ENCODE measurements at places on chromosomes 1 and 21.

DNA sequence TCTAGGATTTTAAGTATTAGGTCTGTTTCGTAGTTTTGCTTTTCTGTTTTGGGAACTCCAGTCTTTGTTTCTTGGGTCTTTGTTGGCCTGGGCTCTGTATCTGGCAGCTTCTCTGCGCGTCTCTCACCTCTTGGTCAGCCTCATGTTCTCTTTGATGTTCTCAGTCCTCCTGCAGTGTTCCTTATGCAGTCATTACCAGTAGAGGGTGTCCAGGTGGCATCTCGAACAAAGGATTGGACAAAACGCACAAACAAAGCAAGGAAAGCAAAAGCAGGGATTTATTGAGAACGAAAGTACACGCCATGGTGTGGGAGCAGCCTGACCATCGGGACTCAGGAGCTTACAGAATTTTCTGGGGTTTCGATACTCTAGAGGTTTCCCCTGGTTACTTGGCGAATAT, 133.7 kb upstream of the COL6A1 start:
- DNase-seq: no peak

GRCh38 chr1:204336421-204337035, 23.2 kb downstream of the PLEKHA6 start:
- DNase-seq: no peak

DNA sequence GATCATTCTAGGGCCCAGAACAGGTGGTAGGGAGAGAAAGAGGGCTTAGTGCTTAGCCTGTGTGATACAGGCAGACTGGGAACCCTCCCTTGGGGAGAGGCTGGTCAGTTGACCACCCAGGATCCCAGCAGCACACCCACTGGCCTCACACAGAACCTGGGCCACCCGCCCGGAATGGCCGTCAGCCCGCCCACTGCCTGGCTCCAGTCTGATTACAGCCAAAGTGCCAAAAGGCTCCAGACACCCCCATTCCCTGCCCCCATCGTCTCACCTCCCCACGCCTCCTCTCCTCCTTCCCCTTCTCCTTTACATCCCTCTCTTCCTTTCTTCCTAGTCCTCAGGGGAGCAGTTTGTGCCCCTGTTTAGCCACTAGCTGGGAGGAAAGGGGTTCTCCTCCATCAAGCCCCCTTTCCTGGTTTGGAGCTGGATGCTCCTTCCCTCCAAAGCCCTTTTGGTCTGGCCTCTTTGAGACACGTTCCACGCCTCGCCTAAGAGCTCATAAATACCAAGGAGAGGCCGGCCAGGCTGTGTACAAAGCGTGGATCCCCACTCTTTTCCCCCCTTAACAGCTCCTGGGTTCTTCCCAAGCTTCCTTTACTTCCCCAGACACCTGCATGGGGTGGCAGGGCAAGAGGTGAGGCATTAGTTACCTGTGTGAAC, 4.6 kb upstream of the WNT2B start:
- no peak for DNase-seq

- DNase-seq: no peak
Observed at GRCh38 chr1:79363430-79363829, 356.9 kb upstream of the ADGRL4 start.

DNA sequence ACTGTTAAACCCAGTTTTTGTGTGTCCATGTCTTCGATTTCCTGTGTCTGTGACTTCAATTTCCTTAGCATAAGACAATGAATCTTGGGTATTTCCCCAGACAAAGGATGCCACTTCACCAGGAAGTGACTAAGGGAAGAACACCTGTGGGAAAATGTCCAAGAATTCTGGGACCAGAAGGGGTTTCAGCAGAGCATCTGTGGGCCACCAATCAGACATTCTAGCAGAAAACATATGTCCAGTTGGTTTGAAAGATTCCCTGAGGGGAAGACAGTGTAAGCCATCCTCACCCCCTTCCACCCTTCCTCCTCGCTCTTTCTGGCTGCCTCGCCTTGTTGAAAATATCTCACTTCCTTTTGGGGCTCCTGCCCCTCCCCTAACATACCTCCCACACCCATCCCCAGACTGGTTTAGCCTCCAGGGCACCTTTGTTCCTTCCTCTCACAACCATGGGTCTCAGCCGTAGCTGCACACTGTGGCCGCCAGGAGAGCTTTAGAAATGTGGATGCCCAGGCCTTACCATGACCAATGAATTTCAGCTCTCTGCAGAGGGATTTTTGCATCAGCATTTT, 25.5 kb upstream of the IFNAR1 start:
- DNase-seq: peak; percentile 10

DNA sequence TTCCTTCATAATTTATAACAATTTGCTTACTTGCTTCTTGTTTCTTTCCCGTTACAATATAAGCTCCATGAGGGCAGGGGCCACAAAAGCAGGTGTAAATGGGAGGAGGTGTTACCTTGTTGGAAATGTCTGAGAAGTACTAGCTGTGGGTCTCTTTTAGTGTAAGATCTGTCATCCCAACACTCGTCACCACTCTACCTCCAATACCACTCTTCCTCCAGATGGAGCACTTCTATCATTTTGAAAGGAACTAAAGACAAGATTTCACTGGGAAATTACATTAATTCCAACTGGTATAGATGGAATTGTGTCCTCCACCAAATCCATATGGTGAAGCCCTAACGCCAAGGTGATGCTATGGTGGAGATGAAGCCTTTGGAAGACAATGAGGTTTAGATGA, 53.0 kb upstream of the CPLANE2 start:
- DNase-seq: no peak

GRCh38 chr1:41418857-41419583, 57.8 kb downstream of the FOXO6 start:
- DNase-seq: no peak

- no peak for DNase-seq
Observed at GRCh38 chr1:8963963-8964362, 18.3 kb downstream of the CA6 start.

DNA sequence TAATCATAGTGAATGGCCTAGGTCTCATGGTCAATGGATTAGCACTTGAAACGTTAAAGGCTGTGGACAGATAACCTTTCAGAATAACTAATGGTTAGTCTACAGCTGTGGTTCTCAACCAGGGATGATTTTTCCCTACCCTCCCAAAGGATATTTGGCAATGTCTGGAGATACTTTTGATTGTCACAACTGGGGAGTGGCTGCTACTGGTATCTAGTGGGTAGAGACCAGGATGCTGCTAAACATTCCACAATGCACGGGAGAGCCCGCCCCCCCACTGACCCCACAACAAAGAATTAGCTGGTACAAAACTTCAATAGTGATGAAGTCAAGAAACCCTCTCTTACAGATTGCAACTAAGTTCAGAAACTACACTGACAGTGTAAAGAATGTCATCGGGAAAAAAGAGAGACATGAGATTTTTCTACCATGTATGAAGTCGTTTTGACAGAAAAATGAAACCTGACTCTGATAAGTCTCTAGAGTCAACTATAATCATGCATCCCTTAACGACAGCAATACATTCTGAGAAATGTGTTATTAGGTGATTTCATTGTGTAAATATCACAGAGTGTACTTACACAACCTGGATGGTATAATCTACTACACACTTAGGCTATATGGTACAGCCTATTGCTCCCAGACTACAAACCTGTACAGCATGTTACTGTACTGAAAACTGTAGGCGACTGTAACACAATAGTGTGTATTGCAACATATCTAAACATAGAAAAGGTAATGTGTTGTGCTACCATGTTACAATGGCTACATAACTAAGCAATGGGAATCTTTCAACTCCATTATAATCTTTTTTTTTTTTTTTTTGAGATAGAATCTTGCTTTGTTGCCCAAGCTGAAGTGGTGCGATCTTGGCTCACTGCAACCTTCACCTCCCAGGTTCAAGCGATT, 49.7 kb upstream of the PRDX6 start:
- DNase-seq: no peak

GRCh38 chr1:204997591-204998355, 45.2 kb upstream of the CNTN2 start:
- DNase-seq: no peak

GRCh38 chr21:45523411-45524101, 18.7 kb downstream of the SLC19A1 start:
- no peak for DNase-seq

- no peak for DNase-seq
Observed at GRCh38 chr1:174258148-174258550, 98.8 kb downstream of the RABGAP1L start.

- DNase-seq: no peak
Observed at GRCh38 chr1:199020904-199021303, 382.1 kb downstream of the PTPRC start.

- no peak for DNase-seq
Observed at GRCh38 chr1:58907398-58907797, 123.6 kb upstream of the JUN start.

- DNase-seq: peak; percentile 80
Observed at GRCh38 chr1:110209715-110210603, at the start of gene KCNC4. KCNC4 (plus strand) TSS chr1:110210314; CDS start chr1:110211500, 1,186 bp downstream.

GRCh38 chr1:185376840-185377635, 60.0 kb upstream of the IVNS1ABP start:
- no peak for DNase-seq

GRCh38 chr1:211420845-211421454, 71.0 kb downstream of the RD3 start:
- no peak for DNase-seq

DNA sequence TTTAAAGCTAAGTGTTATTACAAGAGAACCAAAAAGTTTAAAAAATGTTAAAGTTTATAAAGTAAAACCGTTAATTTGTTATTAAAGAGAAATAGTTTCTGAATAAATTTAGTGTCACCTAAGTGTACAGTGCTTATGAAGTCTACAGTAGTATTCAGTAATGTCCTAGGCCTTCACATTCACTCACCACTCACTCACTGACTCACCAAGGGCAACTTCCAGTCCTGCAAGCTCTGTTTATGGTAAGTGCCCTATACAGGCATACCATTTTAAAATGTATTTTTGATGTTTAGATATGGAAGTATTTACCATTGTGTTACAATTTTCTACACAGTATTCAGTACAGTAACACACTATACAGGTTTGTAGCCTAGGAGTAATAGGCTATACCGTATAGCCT, 60.1 kb upstream of the GCLM start:
- no peak for DNase-seq

DNA sequence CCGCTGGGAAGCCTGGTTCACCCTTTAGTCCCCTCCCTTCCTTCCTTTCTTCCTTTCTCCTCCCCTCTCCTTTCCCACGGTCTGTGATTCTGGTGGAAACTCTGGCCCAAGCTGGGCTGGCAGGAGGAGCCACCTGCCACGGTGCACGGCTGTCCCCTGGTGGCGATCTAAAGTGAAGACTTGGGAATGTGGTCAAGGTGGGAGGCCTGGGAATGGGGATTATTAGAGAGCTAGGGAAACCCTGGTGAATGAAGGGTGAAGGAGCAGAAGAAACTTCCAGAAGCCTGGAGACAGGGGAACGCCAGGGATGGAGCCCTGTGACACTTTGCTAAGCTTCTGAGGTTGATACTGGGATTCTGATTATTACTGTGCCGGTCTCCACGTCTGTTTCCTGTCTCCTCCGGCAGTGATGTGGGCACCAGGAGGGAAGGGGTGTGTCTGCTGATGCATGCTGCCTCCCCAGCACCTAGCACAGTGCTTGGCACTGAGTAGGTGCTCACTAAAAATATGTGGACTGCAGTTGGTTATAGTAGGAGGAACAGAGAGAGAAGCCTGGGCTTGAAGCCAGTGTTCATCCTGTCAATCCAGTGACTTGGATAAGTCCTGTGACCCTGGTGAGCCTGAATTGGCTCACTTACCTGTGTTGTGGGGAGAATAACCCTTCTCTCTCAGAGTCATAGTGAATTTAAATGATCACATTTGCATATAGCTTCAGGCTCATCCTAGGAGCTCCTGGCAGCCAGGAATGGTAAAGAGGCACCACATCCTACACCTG, 71.2 kb upstream of the NBPF3 start:
- DNase-seq: peak; percentile 34

GRCh38 chr1:246099570-246099969, 407.5 kb downstream of the SMYD3 start:
- no peak for DNase-seq

DNA sequence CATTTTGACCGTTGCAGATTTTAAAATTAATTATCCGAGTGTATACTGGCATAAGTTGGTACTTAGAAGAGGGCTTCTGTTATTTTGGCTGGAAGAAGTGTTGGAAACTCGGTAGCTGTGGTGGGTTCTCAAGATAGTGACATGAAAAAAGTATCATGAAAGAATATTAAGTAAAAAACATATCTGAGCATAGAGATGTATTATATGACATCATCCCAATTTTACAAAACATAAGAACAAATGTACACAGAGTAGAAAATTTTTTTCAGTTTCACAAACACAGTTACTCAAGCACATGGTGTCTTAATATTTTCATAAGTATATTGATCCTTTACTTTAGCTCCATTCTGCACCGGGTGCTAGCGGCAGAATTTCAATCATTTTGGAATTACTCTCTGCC, 684 bp downstream of the IFI16 start:
- no peak for DNase-seq

GRCh38 chr1:200654660-200655059, 15.0 kb downstream of the DDX59 start:
- DNase-seq: no peak

- no peak for DNase-seq
Observed at GRCh38 chr1:31575369-31576140, 760 bp upstream of the TINAGL1 start.

GRCh38 chr1:77668924-77669449, 13.5 kb downstream of the ZZZ3 start:
- DNase-seq: no peak

- no peak for DNase-seq
Observed at GRCh38 chr21:38956007-38956406, 150.3 kb downstream of the ETS2 start.

Measured in activated gamma-delta T cell treated with anti-CD3 and anti-CD28 coated beads, Interleukin-2, amount 50 U/mL, for 16 hours (primary cell).